T-cell (primary cell): ENCODE measurements at places on chromosomes 4 and X.
A peak's percentile ranks its signal among the peaks of the same experiment; 100 is the strongest.

DNA sequence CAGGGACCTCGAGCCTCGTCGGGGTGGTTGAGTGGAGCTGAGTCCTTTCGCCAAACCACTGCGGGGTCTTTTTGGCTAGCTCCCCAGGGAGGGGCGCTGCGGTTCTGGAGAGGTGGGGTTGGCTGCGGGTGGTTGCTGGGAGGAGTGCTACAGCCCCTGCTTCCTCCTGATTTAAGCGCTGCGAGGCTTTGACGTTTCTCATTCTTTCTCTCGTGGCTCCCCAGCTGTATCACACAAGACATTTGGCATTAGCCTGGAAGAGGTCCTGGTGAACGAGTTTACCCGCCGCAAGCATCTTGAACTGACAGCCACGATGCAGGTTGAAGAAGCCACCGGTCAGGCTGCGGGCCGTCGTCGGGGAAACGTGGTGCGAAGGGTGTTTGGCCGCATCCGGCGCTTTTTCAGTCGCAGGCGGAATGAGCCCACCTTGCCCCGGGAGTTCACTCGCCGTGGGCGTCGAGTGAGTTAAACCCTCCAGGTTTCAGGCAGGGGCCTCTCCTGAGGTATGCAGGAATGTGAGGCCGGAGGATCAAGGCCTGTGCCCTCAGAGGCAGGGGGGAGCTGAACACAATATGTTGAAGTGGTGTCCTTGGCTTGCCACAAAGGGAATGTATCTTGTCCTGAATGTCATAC, 25.5 kb downstream of the ARHGAP36 start:
- peaks cover 2% of the 10 kb centered on the region for H3K27me3 ChIP-seq
- H3K27ac ChIP-seq: no peak overlapping the region
- no peak overlapping the region for H3K4me3 ChIP-seq
- no peak for DNase-seq
- no peaks in the 10 kb centered on the region for H3K36me3 ChIP-seq

DNA sequence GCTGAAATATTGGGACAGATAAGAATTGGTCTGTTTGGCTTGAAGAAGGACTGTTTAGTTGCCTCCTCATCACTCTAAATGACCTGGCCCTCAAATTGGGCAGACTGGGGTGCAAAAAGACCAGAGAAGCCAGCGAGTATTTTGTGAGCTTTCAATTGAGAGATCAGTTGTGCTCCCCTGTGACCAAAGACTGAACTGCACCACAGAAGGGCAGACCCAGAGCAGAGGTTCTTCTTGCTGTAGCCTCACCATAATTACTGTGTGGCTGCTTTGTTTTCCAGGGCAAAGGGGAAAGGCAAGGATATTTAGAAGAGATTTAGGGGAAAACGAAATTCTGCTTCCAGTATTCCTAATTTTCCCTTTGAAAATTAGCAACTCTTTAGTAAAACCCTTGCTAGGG, 104.0 kb upstream of the MBNL3 start:
- no peaks in the 10 kb centered on the region for H3K36me3 ChIP-seq
- no peak overlapping the region for H3K27ac ChIP-seq
- DNase-seq: no peak
- no peak overlapping the region for H3K4me3 ChIP-seq

GRCh38 chr4:60194214-60194613, 1005.9 kb upstream of the ADGRL3 start:
- H3K4me3 ChIP-seq: no peak overlapping the region
- no peak overlapping the region for H3K27ac ChIP-seq
- no peak for DNase-seq
- H3K27me3 ChIP-seq: no peaks in the 10 kb centered on the region

DNA sequence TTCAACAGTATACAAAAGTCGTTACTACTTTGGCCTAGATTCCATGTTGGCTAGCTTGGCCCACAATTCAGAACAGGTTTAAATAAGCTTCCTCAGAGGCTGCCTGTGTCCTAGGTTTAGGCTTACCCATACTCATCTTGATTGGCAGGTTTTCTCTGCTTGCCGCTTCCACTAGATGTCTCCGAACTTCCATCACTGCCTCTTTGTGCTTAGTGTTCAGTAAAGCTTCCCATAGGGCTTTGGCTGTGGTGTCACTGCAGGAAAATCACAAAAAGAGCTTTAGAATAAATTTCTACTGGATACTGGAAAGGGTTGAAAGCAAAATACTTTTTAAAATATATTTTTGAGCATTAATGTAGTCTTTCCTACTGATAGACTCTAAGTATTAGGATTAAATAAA, 52.4 kb downstream of the SCFD2 start:
- H3K4me3 ChIP-seq: no peak overlapping the region
- DNase-seq: no peak
- no peak overlapping the region for H3K27ac ChIP-seq
- H3K27me3 ChIP-seq: no peaks in the 10 kb centered on the region
- H3K4me1 ChIP-seq: peaks cover 3% of the 10 kb centered on the region

DNA sequence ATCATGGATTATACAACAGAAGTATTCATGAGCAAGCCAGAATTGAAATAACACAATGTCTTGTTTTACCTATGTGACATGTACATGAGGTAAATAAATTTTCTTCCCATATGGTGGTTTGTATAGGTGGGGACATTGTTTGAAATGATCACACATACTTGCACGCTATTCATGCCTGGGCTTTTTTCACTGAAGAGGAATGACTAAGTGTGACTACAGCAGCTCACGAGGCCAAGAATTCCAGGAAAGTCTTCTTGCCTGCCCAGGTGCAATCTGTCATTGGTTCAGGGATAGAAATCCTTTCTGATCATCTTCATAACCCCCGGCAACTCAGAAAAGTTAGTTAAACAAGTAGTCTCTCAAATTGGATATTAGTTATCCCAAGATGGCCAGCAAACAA, 36.3 kb upstream of the AREG start:
- no peak overlapping the region for H3K27ac ChIP-seq
- no peaks in the 10 kb centered on the region for H3K27me3 ChIP-seq
- DNase-seq: no peak
- H3K4me3 ChIP-seq: no peak overlapping the region
- H3K4me1 ChIP-seq: no peaks in the 10 kb centered on the region
- H3K36me3 ChIP-seq: no peaks in the 10 kb centered on the region

DNA sequence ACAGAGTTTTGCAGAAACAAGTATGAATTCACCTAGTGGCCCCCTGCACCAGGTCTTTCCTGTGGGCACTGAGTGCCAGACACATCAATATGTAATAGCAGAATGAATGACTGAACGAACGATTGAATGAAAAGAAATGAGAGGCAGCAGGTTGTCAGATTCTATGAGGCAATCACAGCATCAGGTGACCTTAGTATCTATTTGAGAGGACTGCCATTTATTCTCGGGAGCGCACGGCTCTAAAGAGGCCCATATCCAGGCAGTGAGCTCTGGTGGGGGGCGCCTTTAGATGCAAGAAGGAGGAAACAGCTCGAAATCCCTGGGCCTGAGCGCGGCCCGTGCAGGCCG, 528 bp upstream of the SLC25A4 start:
- peak overlapping the region; percentile 82 for H3K4me3 ChIP-seq
- DNase-seq: no peak
- H3K27me3 ChIP-seq: peaks cover 20% of the 10 kb centered on the region
- peaks cover 3% of the 10 kb centered on the region for H3K4me1 ChIP-seq

GRCh38 chr4:80125252-80126177, 52.5 kb upstream of the ANTXR2 start:
- H3K27me3 ChIP-seq: no peaks in the 10 kb centered on the region
- peaks cover 39% of the 10 kb centered on the region for H3K4me1 ChIP-seq
- peak overlapping the region; percentile 91 for H3K27ac ChIP-seq
- H3K36me3 ChIP-seq: no peaks in the 10 kb centered on the region
- no peak overlapping the region for H3K4me3 ChIP-seq
- peak; percentile 15 for DNase-seq

DNA sequence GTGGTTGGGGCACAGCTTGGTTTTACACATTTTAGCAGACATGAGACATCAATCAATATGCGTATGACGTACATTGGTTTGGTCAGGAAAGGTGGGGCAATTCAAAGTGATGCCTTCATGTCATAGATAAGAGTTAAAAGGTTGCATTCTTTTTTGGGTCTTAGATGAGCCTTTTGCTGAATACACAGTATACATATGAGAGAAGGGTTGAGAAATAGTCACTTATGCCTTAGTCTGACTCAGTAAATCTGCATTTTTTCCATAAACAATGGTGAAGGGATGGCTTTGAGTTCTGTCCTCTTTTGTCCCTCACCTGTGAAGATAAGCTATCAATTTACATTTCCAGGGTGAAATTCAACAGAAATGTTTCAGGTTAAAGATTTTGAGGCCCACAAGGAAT, 43.9 kb upstream of the UGT2B15 start:
- H3K27ac ChIP-seq: no peak overlapping the region
- DNase-seq: no peak
- no peaks in the 10 kb centered on the region for H3K36me3 ChIP-seq
- no peaks in the 10 kb centered on the region for H3K4me1 ChIP-seq
- no peak overlapping the region for H3K4me3 ChIP-seq
- no peaks in the 10 kb centered on the region for H3K27me3 ChIP-seq

DNA sequence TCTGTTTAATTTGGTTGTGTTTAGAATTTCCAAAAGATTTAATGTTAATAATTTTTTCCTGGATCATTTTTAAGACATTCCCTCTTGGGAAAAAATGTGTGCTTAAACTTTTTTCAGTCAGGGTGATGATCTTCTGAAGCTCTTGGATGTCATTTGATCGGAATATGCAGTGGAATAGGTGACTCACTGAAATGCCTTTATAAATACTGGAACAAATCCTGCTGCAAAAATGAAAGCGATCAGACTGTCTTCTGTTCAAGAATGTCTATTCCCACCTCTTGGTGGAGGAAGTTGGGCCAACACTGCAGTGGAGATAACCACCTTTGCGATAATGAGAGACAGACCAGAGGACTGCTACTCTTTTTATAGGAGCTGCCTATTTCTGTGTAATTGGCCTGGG, 46.7 kb downstream of the LARP1B start:
- H3K27ac ChIP-seq: no peak overlapping the region
- H3K4me1 ChIP-seq: no peaks in the 10 kb centered on the region
- H3K4me3 ChIP-seq: no peak overlapping the region
- no peaks in the 10 kb centered on the region for H3K36me3 ChIP-seq

DNA sequence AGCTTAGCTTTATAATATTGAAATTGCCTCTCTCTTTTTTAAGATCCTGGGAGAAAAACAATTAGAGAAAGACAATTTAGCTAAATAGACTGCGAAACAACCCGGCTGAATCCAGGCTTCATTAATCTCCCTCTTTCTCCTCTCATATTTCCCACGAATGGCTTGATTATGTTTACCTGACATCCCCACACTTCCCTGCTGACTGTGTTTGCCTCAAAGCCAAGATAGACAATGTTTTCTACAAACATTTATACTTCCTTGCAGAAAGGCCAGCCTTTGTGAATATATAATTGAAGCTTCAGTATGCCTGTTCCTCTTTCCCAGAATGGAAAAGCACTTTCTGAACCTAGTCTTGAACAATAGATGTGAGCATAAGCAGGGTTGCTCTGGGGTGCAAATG, 566.8 kb downstream of the PDHA2 start:
- H3K4me1 ChIP-seq: no peaks in the 10 kb centered on the region
- H3K27ac ChIP-seq: no peak overlapping the region
- H3K36me3 ChIP-seq: no peaks in the 10 kb centered on the region
- no peak overlapping the region for H3K4me3 ChIP-seq

DNA sequence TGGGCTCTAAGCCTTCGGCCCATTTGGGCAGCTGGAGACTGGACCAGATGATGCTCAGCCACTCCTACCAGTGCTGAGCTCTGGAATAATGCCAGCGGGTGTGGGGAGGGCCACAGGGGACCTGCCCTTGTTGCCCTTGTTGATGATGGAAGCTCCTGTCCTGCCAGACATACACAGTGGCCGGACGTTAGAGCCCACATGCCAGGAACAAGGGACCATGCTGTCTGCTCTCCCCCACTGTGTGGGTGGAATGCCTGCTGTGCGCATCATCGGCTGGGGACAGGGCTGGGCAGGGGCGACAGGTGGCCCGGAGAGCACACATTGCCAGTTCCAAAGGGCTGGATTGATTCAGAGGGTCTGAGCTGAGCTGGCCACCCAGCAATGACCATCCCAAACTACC, 2.0 kb downstream of the ABLIM2 start:
- DNase-seq: no peak
- H3K27ac ChIP-seq: no peak overlapping the region
- no peaks in the 10 kb centered on the region for H3K36me3 ChIP-seq
- no peak overlapping the region for H3K4me3 ChIP-seq
- H3K4me1 ChIP-seq: peaks cover 26% of the 10 kb centered on the region
- peaks cover 26% of the 10 kb centered on the region for H3K27me3 ChIP-seq

DNA sequence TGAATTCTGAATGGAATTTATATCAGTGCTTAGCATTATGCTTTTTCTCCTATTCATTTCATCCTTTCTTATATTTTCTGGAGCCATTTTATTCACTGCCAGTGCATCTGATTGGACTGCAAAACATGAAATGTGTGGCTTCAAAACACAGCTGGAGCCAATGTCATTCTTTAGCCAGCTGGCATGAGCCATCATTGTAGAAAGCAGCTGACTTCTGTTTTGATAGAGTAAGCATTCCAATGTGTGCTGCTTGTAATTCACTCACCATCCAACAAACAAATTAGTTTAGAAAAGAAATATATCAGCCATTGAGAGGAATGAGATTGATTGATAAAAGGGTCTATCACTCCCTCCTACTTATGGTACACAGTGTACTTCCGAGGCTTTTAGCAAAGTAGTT, 2616.0 kb downstream of the ARAP2 start:
- H3K4me3 ChIP-seq: no peak overlapping the region
- H3K27me3 ChIP-seq: no peaks in the 10 kb centered on the region
- no peaks in the 10 kb centered on the region for H3K36me3 ChIP-seq
- no peaks in the 10 kb centered on the region for H3K4me1 ChIP-seq

- no peak for DNase-seq
- no peaks in the 10 kb centered on the region for H3K36me3 ChIP-seq
- no peaks in the 10 kb centered on the region for H3K27me3 ChIP-seq
- no peak overlapping the region for H3K4me3 ChIP-seq
These were observed 213.1 kb upstream of the MID1 start for GRCh38 chrX:10833299-10834169.

DNA sequence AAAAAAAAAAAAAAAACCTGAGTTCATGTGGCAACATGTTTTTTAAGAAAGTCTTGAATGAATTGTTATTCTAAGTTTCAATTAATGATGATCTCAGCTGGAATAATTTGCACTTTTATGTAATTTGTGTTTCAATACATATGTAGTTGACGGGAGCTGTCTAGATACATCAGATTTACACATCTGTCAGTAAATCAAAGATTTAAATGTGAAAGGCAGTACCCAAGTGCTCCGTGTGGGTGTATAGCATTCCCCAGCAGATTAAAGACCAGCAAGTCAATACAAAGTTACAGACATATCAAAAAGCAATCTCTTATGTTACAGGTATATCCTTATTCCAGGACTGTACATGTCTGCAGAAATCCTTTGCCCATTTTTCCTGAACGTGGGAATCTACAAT, 35.2 kb downstream of the SYNPO2 start:
- no peak overlapping the region for H3K27ac ChIP-seq
- DNase-seq: no peak
- no peaks in the 10 kb centered on the region for H3K27me3 ChIP-seq
- H3K36me3 ChIP-seq: no peaks in the 10 kb centered on the region
